ENCODE measurements at places on chromosomes 5 and 9.

DNA sequence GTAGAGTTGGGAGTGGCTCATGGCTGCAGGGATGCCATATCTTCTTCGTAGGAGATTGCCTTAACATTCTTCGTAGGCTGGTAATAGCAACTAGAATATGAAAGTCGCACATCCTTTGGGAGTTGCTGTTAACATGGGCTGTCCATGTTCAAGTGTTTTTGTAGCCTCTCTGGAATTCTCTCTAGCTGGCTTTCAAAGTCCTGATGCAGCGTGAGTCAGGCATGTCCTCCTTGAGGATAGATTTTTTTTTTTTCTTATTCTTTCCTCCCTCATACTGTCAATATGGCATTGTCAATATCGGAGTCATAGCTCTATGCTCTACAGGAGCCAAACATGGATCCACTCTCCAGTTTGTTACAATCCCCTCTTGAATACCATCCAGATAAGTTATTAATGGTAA is 494.8 kb upstream of the WWC1 start:
- no peak for DNase-seq

DNA sequence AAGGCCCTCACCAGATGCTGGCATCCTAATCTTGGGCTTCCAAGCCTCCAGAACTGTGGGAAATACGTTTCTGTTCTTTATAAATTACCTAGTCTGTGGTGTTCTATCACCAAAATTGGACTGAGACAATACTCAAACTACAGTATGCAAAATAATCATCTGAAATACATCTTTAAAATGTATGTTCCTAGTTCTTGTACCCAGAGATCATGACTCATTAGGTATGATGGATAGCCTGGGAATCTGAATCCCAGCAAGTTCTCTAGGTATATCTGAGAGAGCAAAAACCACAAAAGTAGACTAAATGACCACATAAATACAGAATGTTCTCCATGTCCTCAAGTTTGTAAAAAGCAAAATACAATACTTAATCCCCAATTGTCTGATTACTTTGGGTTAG is 166.3 kb downstream of the YIPF5 start:
- DNase-seq, result no peak

DNA sequence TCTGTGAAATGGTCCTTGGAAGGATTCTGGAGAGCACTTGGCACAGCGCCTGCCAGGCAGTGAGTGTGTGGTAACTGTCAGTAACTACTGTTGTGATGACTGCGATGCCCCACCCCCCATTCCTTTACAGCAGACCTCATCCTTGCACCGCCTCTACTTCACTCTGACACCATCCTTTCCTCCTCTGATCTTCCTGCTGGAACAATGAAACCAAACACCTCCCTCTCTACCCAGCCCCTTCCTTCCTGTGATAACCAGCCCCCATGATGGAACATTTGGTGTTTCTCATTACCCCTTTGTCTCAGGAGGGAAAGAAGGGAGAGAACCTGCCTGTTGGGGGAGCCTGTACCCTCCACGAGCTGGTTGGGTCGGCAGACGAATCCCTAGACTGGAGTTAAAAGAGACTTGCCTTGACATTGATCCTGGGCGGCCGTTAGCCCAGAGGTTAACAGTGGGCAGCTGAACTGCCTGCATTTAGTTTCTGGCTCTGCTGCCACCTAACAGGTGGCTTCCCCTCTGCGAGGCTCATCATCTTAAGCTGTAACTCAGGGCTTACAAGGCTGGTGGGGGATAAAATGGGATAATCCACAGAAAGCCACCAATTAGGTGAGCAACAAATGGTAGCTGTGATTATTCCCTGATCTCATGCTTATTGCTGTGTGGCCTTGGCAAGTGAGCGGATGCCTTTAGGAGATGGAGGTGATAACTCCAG is 34.2 kb upstream of the GRPEL2 start:
- no peak for DNase-seq

DNA sequence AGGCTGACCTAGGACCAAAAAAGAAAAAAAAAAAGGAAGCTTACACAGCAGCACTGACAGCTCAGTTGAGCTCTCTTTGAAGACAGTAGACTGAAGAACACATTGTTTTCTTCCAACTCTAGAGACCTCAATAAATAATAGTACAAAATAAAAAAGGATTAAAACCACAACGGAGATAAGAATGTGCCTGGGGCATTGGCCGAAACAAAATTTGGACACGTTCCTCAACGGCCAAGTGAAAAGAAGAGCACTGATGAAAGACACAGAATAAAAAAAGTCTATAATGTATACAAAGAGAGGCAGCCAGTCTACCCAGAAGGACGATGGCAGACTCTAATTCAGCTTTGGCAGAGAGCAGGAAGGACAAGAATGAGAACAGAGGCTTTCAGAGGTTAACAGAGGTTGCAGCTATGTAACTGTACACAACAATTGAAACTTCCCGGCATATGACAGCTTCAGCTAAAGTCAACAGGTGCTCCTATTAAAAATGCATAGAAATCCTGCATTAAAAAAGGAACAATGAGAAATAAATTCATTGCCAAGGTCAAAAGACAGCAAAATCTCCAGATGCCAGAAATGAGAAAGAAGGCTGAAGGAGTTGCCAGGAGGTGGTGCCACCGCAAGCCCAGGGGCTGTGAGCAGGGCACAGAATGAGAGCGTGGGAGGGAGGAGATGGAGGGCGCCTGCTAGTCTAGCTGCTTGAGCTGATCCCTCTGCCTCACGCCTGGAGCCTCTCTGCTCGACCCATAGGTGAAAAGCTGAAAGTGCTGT is 113.9 kb downstream of the DCP2 start:
- no peak for DNase-seq

DNA sequence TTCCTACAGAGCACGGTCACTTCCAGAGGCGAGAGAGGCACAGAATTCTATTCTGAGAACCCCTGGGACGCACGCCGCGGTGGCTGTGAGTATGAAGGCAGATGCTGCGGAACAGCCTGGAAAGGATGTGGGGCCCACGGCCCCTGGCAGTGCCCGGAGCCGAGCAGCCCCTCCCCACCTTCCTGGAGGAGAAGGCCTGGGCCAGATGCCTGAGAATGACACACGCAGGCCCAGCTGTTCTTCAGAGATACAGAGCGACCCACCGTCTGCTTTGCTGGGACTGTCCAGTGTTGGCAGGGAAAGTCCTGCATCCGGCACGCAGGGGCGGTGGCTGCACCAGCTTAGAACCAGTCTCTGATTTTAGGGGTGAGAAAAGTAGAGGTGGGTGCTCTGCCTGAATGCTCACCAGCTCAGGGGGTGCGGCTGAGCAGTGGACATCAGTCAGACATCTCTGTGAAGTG is 116.7 kb upstream of the LPCAT1 start:
- DNase-seq, result no peak

GRCh38 chr9:38358390-38359296 is 33.9 kb upstream of the ALDH1B1 start:
- DNase-seq, result no peak

DNA sequence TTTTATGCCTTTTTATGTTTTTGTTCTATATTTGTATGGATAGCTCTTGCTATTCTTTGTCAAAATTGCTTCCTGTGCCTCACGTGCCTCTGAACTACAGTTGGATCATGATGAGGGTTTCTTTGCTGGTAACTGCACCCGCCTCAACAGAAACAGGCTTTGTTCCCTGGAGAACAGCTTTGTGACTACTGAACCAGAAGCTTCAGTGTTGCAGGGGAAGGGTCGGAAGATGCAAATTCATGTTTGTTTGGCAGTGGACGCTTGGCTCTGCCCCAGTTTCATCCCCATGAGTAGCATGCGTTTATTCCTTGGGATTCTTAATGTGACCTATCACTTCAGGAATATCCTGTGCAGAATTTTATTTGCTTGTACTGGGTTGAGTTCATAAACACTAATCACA is 959.1 kb upstream of the WWC1 start:
- no peak for DNase-seq

DNA sequence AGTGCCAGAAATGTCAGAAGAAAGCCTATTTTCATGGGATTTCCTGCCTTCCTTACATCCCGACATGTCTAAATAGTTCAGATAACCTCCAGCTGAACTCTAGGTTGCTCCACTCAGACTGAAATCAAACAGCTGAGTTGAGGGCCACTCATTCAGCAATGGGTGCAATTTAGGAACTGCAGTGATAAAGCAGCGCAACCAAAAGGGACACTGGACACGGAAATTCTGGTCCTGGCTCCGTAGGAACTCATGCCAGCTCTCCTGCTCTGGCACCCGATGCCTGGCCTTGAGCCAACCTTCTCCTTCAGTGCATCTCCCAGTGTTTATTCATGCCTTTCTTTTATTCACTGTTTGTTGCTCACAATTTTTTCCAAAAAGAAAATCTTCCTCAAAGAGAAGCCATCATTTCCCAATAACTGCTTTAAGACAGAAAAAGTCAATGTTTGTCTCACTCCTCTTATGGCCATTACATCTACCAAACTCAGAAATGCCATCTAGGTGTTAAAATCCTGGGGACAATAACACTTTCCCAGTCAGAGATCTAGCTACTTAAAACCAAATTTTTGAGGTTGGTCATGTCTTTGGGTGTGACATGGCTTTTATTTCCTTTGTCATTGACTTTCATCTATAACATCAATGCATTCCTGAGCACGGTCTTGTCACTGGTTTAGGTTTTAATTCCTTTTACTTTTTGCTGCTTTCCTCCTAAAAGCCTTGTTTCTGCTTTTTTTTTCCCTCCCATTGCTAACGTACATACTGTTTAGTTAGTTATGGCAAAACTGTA is 126.9 kb downstream of the PDE4D start:
- no peak for DNase-seq

- DNase-seq, result no peak
Measured at GRCh38 chr5:18113721-18114120, 479.5 kb downstream of the TAF11L14 start.

GRCh38 chr5:171542525-171543140 is 123.2 kb downstream of the FGF18 start:
- no peak for DNase-seq

DNA sequence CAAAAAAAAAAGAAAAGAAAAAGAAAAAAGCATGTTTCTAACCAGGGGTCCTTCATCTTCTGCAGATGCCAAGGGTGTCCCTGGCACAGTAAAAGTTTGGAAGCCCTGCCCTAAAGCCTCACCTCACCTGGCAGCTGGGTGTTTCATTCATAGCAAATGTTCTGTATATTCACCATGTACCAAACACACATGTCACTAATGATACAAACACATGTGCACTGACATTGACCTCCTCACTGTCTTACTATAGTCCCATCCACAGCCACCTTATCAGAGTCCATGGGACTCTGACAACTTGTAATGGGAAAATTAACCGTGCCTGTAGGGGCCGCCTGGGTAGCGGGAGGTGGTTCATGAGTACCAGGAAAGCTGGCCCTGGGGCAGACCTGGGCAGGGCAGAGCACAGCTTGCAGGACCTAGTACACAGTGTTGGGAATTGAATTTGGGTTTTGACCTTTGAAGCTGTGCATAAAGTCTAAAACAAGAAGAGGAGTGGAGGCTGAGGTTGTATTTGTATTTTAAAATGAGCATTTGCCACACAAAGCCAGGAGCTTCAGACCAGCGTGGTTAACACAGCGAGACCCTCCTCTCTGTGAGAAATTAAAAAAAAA is 6.4 kb upstream of the MGAT4B start:
- no peak for DNase-seq

- no peak for DNase-seq
Measured at GRCh38 chr9:70601000-70601951, 186.8 kb upstream of the KLF9 start.

DNA sequence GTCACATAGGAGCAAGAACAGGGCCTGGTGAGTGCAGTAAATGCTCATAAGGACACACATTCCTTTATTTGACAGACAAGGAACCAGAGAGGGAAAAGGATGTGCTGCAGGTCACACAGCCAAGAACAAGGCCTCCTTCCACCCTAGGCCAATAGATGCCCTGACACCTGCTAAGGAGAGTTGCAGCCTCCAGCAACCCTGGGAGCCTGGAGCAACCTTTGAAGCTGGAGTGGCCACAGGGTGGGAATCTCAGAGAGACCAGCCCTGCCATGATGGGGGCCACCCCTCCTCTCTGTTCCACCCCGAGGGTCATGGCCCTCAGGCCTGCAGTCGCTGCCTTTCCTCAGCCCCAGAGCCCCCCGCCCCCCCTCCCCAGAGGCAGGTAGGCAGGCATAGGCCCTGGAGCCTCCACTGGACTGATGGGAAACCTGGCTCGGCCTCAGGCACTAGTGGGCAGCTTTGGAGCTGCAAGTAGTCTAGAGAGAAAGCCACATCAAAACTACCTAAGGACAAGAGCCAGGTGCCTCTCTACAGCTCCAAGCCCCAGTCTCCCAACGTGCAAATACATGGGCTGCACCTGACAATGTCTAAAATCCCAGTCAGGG is 116.1 kb upstream of the SPOCK1 start:
- no peak for DNase-seq

- no peak for DNase-seq
Measured at GRCh38 chr5:42059291-42059690, 134.2 kb downstream of the FBXO4 start.

GRCh38 chr5:111224561-111225345 is 569 bp downstream of the CAMK4 start:
- DNase-seq, result no peak

- no peak for DNase-seq
Measured at GRCh38 chr5:152405145-152405544, at the start of gene NMUR2. NMUR2 (minus strand) TSS chr5:152405279; CDS start chr5:152405113, 166 bp downstream.

- DNase-seq, result no peak
Measured at GRCh38 chr5:158640593-158640980, 459.1 kb downstream of the EBF1 start.

DNA sequence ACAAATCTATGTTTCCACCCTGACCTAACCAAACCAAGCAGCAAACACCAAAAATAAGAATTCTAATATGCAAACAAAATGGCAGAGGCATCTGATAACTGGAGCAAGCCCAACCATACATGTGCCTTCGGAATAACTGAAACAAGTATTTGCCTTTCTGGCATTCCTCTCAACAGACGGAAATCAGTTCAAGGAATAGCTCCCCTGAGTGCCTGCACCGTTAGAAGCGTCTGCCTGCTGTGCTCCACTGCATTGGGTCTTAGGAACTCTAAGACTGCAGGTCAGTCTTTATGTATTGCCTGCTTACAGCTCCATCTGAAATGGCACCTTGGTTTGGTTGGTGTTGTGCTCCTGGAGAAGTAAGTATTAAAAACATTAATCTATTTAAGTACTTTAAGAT is 98.5 kb downstream of the MRPS27 start:
- DNase-seq, result no peak

- DNase-seq, result no peak
Measured at GRCh38 chr5:93585767-93586385, 2.9 kb downstream of the NR2F1 start.

DNA sequence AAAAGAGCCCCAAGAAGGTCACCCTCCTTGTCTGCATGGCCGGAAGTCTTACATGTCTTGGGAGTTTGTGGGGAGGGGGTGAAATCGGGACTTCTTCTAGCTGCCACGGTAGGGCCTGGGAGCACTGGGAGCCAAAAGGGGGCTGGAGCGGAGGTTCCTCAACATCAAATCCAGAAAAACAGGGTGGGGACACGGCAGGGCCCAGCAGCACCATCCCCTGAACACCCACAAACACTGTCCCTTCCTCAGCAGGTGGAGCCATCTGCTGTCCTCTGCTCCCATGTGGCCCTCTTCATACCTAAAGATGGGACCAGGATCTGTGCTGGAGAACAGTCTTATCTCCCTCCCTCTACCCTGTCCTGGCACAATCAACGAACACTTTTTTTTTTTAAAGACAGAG is 2.7 kb downstream of the TERT start:
- DNase-seq, result no peak

GRCh38 chr5:2141254-2142000 is 258.7 kb upstream of the IRX4 start:
- no peak for DNase-seq

- DNase-seq, result no peak
Measured at GRCh38 chr9:109331353-109331752, 10.5 kb upstream of the EPB41L4B start.

Data from cortex of kidney (tissue), 1 donor.